ENCODE measurements at places on chromosomes 5 and 9.

DNA sequence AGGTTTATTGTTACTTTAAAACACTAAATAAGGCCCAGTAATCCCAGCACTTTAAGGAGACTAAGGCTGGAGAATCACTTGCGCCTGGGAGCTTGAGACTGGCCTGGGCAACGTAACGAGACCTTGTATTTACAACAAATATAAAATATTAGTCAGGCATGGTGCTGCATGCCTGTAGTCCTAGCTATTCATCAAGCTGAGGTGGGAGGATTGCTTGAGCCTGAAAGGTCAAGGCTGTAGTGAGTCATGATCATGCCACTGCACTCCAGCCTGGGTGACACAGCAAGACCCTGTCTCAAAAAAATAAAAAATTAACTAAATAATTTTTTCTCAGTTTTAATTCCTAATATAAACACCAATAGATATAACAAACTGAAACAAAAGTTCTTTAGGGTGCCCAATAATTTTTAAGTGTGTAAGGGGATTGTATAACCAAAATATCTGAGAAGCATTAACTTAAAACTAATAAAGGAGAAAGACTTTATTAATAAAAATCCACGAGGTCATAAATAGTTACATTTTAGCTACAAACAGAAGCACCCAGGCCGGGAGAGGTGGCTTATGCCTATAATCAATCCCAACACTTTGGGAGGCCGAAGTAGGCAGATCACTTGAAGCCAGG lies 32.7 kb downstream of the FAM13B start:
- DNase-seq: no peak

GRCh38 chr5:34483442-34484033 lies 172.6 kb upstream of the RAI14 start:
- no peak for DNase-seq

DNA sequence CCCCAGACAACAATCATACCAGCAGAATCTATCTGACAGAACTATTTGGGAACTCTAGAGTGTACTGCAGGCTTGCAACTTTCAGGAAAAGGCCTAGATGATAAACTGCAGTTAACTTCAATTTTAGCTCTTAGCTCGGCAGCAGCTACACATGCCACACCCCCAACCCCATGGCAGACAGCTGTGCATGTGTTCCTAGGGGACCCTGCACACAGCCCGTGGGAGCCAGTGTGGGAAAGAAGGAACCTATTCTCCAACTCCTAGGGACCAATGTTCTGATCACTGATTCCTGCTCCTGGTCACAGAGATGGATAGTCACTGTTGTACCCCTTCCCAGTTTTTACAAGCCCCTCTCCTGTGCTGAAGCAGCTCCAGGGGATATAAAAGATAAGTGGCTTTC lies 179.6 kb downstream of the DRD1 start:
- no peak for DNase-seq

- DNase-seq: no peak
Observed at GRCh38 chr5:122130152-122130551, 806 bp downstream of the ZNF474 start.

Data from stimulated activated CD4-positive, alpha-beta T cell treated with anti-CD3 and anti-CD28 coated beads, Interleukin-1b, Interleukin-23, amount 100 ng/mL, for 1 hour (primary cell).